Urinary bladder (tissue), 4 donors: ENCODE measurements at places on chromosomes 6 and 20. TPM values are rescaled to one million over a fixed set of nuclear protein-coding genes. Genes with fewer than 3 reads are reported as not detected.

Gene MATN4
- 1.5 TPM for total RNA-seq

Gene DEF6
- total RNA-seq = 7.2 TPM

Gene VSX1
- total RNA-seq = not detected

Gene SMOC2
- total RNA-seq = 61.1 TPM

Gene RBPJL
- not detected for total RNA-seq

Gene EMILIN3
- 4.1 TPM for total RNA-seq

Gene PCNA
- total RNA-seq = 91.9 TPM

Gene BPIFB1
- not detected for total RNA-seq

Gene MYCT1
- total RNA-seq = 25.1 TPM

Gene CTCFL
- total RNA-seq = not detected

Gene GATA5
- 6.6 TPM for total RNA-seq

Gene TGM3
- not detected for total RNA-seq

Gene TPD52L2
- total RNA-seq = 53.7 TPM

Gene COL20A1
- 1.2 TPM for total RNA-seq
